ENCODE measurements at places on chromosomes 11 and 22.

- no peak for DNase-seq
Observed at GRCh38 chr11:121240650-121241303, 51.8 kb upstream of the SC5D start.

DNA sequence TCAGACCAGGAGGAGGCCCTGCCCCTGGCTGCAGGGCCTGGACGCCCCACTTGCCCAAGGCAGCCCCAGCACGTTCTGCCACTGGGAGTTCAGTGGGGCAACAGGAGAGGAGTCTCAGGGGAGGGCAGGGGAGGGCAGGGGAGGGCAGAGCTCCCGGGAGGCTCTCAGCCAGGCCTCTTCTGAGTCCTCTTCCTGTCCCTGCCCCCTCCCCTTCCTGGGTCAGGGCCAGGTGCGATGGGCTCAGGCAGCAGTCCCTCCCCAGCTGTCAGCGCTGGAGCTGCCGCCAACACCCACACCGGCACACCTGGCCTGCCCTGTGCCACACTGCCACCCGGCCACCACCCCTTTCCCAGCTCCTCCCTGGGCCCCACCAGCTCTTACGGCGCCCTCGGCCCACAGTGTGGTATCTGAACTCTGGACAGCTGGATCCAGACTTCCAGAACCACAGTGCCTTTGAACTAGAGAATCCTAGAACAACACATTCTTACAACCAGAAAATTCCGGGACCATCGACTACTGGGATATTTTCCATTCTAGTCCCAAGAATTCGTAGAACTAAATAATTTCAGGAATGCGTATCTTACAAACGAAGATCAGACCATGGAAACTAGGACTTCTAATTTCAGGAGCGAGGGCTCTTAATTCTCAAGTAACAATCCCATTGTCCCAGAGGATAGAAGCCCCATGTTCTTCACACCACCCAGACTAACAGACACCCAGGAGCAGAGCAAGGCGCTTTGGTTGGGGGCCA lies 21.8 kb downstream of the RPL3 start:
- no peak for DNase-seq

- no peak for DNase-seq
Observed at GRCh38 chr11:3950996-3951660, 95.7 kb downstream of the STIM1 start.

- no peak for DNase-seq
Observed at GRCh38 chr11:132068556-132068955, 698.1 kb downstream of the NTM start.

DNA sequence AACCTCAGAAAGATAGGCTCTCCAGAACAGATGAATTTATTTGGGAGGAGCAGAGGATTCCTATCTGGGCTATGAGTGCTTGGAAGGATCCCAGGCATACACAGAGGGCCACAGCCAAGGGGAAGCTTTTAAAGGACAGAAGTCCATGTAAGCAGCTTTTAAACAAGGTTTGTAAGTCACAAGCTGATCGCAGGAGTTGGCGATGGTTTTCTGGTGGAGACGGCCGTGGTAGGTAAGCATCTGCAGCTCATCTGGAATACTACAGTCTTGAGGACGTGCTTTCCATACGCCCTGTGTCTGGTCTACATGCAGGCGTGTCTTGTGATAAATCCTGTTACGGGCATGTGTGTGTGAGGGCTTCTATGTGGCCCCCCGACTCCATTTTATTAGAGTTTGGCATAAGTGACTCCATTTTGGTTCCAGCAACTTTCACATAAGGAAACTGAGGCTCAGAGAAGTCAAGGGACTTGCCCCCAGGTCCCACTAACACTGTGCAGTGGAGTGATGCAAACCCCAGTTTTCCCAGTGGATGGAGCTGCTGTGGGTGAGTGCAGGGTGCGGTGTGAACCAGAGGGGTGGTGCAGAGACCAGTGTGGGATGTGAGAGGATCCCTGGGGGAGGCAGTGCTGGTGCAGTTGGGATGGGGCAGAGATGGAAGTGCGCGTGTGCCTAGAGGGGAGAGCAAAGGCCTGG lies 11.8 kb upstream of the ACY3 start:
- DNase-seq = no peak

GRCh38 chr11:127825183-127825582 lies 762.2 kb downstream of the ETS1 start:
- DNase-seq = no peak

GRCh38 chr11:121907379-121907778 lies 208.6 kb downstream of the BLID start:
- DNase-seq = no peak

DNA sequence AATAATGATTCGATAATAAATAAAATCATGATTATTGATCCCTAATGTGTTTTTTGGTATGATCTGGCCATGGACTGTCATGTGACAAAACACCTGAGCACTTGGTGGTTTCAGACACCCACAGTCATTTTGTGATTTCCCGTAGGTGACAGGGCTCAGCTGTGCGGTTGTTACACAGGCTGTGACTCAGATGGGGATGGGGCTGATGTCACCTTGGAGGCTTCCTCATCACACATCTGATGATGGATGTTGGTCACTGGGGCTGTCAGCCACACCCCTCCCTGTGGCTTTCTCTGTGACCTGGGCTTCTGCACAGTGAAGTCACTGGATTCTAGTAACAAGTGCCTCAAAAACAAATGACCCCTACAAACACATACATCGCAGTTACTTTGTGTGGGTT lies 995.1 kb downstream of the BRD1 start:
- DNase-seq = no peak

DNA sequence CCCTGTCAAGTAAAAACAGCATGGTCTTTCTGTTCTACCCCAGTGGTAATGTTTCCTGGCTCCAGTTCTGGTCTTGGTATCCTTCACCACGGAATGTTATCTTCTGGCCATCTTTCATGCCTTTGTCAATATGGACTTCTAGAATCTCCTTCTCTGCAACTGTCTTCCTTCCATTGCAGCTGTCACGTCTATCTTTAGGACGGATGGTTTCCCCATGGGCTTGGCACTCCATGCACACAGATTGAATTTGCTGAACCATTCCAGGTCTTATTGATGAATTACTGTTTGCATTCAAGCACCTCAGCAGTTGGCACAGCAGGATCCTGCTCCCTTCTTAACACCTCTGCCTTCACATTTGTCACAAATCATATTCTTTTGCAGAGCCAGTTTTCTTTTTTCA lies 44.9 kb upstream of the SLC25A18 start:
- no peak for DNase-seq

DNA sequence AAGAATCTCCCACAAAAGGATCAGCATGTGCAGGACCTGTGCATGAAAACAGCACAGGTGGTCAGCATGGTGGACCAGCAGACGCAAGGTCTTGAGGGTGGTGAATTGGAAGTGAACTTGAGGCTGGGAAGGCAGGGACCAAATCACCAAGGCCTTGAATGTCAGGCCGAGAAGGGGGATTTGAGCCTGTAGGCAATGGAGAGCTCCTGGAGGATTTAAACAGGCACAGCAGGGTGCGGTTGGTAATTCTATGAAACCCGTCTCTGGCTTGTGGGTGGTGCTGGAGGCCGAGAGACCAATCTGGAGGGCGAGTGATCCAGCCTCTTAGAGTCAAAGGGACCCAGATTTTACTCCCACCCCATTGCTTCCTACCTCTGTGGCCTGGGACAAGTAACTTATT lies 2.4 kb downstream of the TSKU start:
- no peak for DNase-seq

- DNase-seq = no peak
Observed at GRCh38 chr11:34464591-34465051, 25.9 kb downstream of the CAT start.

DNA sequence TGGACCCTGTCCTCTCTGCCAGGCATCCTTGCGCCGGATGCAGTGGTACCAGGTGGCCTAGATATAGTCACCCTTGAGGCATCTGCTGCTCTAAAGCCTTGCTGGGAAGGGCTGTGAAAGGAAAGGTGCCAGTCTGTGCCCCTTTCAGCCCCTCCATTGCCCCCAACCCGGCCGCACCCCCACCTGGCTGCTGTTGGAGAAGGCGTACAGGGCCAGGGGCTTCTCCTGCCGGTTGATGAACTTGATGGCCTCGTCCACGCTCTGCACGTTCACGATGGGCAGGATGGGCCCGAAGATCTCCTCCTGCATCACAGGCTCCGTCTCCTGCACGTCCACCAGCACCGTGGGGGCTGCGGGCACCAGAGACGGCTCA lies 10.2 kb downstream of the ALDH3B2 start:
- no peak for DNase-seq

DNA sequence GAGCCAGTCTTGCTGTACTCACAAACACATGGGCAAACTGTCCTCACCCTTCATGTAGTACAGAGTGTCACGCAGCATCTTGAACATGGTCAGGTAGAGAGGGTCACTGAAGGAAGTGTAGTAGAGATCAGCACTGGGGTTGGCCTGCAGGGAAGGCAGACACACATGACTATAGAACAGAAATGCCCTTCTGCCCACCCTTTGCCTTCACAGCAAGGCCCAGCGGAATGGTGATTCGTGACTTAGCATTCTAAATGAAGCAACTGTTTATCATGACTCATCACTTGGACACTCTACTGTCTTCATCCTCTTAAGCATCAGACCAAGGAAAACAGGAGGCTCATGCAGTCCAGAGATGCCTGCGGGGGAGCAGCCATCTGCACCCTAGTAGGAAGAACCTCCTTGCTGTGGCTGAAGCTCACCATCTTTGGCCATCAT lies 33.4 kb downstream of the SERPIND1 start:
- DNase-seq = no peak

GRCh38 chr11:111236383-111236782 lies 9.1 kb upstream of the POU2AF2 start:
- no peak for DNase-seq

GRCh38 chr11:69588270-69588669 lies 52.7 kb upstream of the CCND1 start:
- no peak for DNase-seq

DNA sequence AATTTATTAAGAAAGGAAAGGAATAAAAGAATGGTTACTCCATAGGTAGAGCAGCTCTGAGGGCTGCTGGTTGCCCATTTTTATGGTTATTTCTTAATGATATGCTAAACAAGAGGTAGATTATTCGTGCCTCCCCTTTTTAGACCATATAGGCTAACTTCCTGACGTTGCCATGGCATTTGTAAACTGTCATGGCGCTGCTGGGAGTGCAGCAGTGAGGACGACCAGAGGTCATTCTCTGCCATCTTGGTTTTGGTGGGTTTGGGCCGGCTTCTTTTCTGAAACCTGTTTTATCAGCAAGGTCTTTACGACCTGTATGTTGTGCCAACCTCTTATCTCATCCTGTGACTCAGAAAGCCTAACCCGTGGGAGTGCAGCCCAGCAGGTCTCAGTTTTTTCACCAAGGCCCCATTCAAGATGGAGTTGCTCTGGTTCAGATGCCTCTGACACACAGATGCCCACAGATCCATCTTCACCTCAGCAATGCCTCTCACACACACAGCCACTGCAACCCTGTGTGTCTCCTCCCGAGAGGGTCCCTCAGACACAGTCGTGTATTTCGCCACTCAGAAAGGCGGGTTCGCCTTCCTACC lies 16.4 kb upstream of the JAM3 start:
- DNase-seq = no peak

GRCh38 chr11:27699242-27699925 lies 871 bp downstream of the BDNF start:
- DNase-seq = no peak

DNA sequence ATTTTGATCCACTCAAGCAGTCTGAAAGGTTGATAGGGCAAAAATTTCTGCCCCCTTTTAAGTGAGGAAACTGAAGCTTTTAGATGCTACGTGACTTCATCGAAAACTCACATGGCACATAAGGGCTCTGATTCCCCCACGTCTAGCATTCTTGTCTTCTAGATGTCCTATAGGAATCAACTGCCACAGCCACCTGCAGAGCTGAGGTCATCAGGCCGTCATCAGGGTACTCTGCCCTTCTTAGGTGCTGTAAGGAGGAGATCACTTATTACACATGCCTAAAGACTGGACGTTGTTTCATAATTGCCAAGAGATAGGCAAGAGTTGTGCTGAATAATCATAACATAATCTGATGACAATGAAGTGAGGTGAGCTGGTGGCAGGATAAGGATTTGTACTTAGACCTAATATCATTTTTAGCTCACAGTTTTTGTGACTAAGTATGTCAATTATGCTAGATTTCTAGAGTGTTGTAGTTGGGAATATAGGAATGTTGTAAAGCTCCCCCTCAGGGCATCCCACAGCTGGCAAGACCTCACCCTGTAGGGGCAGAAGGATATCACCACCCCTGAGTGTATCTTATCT lies 349.4 kb downstream of the METTL15 start:
- no peak for DNase-seq

DNA sequence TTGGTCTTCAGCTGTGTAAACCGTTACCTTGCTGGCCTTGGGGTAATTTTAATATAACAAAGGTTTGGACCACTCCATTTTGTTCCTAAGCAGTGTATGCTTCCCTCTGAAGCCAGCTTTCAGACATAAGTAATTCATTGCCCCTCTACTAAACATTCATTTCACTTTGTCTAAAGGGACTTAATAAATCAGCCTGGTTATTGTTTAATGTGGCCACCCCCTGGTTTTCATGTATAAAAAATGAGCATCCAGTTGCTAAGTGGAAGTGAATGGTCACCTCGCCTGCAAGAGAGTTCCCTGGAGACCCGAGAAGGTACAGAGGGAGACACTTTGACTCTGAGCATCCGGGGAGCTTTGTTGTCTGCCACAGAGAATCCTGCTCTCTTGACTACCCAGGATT lies 3.9 kb downstream of the ABTB2 start:
- no peak for DNase-seq

- no peak for DNase-seq
Observed at GRCh38 chr22:44807915-44808690, 55.7 kb downstream of the ARHGAP8 start.

- no peak for DNase-seq
Observed at GRCh38 chr11:115545581-115546210, 41.5 kb upstream of the CADM1 start.

GRCh38 chr11:87280143-87280542 lies 242.4 kb downstream of the TMEM135 start:
- DNase-seq = no peak

DNA sequence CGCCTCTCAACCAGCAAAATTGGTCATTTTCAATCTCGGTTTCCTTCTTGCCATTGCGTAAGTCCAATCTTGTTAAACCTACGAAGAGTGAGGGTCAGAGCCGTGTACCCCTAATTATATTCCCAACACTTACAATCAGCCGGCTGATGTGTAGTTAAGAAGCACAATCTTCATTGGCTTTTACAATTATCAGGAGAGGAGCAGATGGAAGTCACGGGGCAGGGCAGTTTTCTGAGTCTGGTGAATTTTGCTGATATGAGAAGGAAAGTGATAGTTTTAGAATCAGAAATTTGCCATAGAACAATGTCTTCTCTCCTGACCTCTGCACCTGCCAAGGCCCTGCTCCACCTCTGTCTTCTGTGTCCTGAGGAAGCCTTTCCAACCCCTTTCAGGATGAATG lies 35.0 kb upstream of the ATXN10 start:
- DNase-seq = no peak

- DNase-seq = no peak
Observed at GRCh38 chr11:92841719-92842118, 127.7 kb upstream of the MTNR1B start.

Measured in stimulated activated CD4-positive, alpha-beta T cell treated with anti-CD3 and anti-CD28 coated beads, Interleukin-4, amount 100 ng/mL, for 4 hours (primary cell).